ENCODE measurements at places on chromosomes 11 and 22.

DNA sequence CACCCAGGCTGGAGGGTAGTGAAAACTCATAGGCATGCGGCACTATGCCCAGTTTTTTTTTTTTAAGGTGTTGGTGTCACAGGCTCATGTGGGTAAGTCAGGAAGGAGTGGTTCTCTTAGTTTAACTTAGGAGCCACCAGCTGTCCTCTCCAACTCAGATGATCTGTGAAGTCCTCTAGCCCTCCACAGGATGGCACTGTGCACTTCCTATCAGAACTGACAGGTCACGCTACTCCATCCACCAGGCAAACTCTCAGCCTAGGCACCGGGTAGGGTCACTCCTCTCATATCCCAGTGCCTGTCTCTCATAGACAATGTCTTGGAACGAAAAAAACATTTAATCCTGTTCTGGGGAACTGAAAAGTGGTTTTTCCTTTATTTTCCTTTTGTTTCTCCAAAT is 16.5 kb downstream of the NAP1L4 start:
- DNase-seq, result no peak

- no peak for DNase-seq
Measured at GRCh38 chr22:48417225-48418070, 1410.2 kb downstream of the BRD1 start.

DNA sequence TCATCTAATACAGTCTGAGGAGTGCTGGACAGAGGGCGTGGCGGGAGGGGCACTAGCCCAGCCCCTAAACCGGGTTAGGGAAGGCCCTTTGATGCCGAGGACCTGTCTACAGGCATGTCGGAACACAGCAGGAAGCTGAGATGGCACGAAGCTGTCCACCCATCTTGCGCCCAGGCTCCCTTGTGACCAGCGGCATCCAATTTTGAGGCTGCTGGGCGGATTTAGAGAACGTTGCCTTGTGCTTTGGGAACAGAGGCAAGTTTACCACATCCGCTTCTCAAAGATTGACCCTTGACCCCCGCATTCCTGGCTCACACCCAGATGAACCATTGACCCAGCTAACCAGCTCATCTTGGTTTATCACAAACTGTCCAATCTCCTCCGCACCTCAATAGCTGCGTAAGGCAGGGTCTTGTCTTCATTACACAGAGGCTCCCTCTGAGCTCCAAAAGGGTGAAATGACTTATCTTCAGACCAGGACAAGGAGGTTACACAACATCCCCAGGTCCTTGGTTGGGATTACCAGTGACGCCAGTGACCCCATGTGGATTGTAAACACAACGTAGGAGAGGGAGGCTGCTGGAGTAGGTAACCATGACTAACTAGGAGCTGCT is 4.5 kb downstream of the FAM83F start:
- DNase-seq, result no peak

DNA sequence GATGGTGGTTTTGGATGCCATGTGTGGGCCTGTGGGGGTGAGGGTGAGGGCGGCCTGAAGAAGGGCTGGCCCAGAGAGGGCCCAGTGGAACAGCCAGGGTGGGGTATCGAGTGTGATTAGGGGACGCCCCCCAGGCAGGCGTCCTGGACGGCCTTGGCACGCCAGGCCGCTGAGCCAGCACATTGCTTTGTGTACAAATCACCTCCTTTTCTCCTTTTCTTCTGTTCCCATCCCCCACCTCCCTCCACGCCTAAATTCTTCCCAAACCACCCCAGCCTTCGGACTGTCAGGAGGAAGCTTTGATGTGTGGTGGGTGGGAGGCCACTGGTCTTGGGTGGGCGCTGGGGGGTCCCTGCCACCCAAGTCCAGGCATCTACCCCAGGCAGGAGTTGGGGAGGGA is 7.8 kb upstream of the CD248 start:
- no peak for DNase-seq

DNA sequence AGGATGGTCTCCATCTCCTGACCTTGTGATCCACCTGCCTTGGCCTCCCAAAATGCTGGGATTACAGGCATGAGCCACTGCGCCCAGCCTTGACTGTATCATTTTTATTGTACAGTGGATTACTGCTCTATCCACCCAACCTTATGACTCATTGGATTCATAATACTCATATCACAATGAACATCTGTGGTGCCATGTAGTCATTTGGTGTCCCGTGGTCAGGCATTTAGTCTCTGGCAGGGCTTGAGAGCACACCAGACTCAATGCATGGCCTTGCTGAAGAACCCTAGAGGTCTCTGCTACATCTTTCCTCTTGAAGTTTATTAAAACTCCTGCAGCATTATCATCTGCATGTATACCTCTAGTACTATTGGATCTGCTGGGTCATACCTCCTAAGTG is 98.0 kb upstream of the LDLRAD3 start:
- DNase-seq, result no peak

DNA sequence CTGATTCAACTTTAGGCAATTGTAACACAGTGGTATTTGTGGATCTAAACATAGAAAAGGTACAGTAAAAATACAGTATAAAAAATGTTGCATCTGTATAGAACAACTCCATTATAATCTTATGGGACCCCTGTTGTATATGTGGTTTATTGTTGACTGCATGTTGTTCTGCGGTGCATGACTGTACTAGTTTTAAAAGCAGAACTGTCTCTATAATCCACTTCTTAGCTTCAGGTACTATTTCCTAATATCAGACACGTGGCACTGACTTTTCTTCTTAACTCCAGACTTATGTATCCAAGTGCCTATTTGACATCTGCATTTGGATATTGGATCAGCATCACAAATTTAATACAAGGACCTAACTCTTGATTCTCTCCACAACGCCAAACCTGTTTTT is 41.1 kb downstream of the PACS1 start:
- no peak for DNase-seq

- no peak for DNase-seq
Measured at GRCh38 chr11:88104408-88104807, 70.8 kb downstream of the RAB38 start.

- DNase-seq, result no peak
Measured at GRCh38 chr11:99601179-99601578, 580.4 kb downstream of the CNTN5 start.

- no peak for DNase-seq
Measured at GRCh38 chr11:100469835-100470234, 217.3 kb upstream of the ARHGAP42 start.

DNA sequence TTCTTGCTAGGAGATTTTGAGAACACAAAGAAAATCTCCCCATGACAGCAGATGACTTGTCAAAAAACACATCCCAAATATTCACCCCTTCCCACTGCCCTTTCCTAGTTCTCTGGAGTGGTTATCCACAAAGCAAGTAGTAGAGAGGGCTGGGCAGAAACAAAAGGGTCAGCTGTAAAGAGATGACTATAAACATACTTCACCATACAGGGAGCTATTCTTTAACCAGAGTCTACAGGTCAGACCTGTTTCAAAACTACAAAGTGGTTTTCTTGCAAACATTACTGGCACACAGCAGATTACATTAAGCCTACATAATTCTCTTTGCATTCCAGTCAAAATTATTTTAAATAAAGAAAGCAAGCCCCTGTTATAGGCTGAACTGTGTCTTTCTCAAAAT is 47.7 kb upstream of the NFRKB start:
- DNase-seq, result no peak

DNA sequence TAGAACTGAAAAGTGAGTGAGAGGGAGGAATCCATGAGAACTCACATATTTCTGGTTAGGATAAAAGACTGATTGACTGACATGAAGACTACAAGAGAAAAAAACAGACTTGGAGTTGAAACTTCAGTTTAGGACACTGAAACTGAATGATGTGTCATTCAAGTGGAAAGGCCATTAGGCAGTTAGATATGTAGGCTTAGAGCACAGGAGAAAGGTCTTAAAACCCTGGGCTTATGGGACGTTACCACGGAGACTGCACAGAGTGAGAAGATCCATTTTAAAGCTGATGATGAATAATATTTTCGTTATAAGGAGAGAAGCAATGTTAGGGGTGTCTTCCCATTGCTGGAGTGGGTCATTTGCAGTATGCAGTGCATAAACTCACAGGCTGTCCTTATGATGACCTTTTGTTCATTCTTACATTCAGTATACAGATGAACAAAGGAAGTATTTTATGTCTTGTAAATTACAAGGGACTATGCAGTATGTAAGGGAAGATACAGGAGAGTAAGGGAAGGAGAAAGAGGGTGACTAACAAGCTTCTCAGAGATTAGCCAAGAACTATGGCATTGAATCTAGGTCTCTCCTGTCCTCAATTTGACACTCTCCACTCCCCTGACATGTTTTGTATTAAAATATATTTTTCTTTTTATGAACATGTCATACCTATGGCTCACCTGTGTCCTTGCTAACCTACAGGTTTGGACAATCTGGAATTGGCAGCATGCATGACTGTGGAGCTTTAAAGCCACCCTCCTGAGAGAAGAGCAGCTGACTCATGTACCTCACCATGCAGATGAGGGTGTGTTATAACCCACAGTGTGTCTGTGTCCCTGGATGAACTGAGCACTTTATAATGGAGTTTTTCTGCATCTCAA is 63.7 kb downstream of the MAML2 start:
- no peak for DNase-seq

GRCh38 chr11:58641803-58642581 is 19.5 kb downstream of the CNTF start:
- DNase-seq, result no peak

DNA sequence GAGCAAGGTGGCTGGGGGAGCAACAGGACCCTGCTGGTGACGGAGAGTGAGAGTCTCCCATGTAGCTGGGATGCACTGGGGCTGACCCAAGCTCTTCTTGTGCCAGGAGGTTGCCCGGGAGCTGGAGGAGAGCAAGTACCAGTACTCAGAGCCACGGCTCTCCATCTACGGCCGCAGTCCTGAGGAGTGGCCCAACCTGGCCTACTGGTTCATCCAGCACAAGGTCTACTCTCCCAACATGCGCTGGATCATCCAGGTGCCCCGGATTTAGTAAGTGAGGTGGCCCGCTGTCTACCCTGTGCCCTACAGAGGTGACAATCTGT is 40.4 kb downstream of the AMPD3 start:
- no peak for DNase-seq

- no peak for DNase-seq
Measured at GRCh38 chr11:67640021-67640757, 626 bp upstream of the TBX10 start.

DNA sequence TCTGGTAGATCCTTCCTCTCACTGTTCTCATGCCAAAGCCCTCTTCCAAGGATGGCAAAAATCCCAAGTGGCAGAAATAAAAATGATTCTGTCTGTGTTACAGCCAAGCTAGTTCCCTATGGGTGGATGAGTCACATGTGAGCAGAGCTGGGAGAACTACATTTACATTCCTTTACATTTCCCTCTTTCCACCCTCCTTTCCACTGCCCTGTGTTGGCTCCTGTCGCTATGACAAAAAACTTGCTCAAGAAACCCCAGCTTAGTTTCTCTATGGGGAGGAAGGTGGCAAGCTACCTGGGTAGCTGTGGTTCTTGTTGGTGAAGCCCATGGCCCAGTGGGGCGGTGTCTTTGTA is 10.2 kb upstream of the DDB2 start:
- no peak for DNase-seq

GRCh38 chr11:109983358-109983757 is 109.8 kb upstream of the ZC3H12C start:
- no peak for DNase-seq

DNA sequence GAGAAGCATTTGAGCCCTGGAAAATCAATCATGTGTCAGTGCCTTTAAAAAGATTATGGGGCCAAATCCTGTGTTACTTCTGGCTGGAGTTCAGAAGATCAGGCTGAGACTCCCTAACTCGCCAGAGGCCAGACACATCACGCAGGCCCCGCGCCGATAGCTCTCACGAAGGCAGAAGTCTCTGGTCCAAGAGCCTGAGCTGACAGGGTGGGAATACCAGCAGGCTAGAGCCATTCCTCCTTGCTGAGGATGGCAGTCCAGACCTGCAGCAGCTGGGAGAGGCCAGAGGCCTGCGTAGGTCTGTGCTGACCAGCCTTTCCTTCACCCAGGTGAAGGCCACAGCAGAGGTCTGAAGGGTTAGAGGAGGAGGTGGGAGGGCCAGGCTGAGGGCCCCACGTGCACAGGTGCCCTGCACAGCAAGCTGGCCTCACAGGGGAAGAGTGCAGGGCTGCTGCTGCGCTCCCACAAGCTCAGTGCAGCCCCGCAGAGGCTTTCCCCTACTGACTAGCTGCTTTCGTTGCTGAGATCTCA is 52.9 kb downstream of the ST14 start:
- DNase-seq, result no peak

DNA sequence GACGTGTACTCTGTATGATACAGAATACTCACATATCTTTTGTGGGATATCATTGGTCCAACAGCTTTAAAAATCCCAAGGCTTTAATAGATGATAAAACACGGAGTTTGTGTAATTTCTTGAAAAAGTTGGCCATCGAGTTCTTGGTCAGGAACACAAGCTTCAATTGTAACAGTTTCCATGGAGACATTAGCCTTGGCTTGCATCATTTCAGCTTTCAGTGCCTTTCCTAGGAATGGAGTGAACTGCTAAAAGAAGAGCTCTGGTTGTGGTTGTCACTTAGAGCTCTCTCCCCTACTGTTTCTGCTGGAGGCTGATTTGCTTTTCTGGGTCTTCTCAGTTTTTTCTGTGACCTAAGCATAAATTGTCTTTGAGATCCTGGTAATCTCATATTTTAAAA is 14.2 kb downstream of the BMAL1 start:
- no peak for DNase-seq

DNA sequence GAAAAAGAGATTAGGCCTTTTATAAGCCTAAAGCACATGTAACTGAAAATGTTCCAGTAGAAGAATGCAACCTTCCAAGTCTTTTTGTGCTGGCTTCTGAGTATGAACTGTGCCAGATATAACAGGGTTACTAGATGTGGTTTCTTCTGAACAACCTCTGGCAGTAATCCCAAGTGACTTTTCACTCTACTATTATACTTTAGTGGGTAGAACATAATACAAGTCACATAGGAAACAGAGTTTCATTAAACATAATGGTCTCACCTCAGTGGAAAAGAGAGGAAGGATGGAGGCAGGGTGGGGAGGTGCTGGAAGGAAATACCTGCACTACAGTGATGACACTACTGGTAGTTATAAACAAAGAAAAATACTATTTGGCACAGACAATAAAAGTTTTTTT is 81.3 kb downstream of the PHF21A start:
- DNase-seq, result no peak

DNA sequence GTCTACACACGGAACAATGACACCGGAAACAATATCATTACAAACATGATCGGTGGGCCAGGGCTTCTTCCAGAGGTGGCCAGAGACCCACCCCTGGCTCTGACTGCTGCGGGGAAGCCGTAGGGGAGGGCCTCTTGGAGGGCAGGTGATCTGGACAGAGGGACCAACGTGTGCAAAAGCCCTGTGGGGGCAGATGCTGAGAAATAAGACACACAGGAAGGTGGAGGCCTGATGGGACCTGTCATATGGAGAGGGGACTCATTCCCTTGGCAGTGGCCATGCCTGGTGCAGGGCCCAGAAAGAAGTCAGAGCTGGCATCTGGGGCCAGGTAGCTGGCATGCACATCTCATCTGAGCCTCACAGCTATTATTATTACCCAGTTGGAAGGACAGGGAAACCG is 1.1 kb downstream of the ALDH3B2 start:
- no peak for DNase-seq

All from NCI-H2107 (cell line).